ENCODE measurements at places on chromosomes 11 and 22. TPM values are rescaled to one million over a fixed set of nuclear protein-coding genes. Genes with fewer than 3 reads are reported as not detected.

OR51B4 gene
- total RNA-seq: not detected

DNA sequence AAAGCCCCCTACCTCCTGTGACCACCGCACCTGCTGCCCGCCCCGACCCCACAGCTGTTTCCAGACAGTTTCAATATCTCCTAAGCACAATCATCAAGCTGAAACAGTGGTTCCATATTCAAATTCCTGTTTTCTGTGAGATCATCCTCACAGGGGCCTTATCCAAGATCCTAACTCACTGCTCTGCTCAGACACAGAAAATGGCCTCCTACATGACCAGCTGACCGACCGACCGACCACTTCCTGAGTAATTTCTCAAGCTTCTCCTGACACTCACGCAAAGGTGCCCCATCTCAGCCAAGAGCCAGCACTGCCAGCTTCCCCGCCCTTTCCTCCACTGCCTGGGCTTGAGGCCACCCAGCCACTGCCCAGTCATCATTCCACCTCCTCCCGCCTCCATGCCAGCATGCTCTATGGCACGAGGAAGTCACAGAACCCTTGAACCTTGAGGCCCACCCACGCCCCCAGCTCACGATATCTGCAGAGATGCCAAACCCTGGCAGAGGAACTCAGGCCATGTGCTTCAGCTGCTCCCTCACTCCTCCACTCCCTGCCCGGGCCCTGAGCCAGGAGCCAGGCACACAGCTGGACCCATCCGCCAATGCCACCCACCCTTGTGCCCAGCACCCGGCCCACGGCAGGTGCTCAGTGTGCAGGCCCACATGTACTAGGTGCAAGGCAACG, 14.0 kb downstream of the KIAA0930 start:
- no peak for DNase-seq

TOB2 gene
- total RNA-seq: 54.1 TPM

DNA sequence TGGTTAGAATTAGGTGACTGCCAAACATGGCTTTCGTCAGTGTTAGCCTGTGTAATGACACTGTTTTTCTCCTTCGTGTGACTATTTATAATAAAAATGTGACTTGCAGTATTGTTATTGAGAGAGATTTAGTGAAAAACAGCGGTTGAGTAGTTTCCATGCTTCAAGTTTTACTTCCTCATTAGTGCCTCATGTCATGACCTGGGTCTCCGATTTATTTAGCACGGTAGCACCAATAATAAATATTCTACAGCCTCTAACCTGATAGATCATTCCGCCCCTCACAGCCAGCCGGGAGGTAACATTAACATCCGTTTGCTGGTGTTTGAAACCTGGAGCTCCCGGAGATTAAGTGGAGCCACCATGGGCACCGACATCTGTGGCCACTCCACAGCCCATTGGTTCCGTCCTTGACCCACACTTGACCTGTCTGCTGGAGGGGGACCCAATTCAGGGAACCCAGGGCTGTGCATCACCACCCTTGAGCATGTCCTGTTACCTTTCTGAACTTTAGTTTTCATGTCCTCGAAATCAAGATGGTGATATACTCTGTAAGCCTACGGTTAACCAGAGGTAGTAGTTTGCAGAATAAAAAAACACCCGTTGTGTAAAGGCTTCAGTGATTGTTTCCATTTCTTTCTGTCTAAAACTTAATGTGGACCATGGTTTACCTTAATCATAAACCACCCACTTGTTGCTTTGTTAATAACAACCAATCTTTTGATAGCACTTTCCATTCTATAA, 104.1 kb downstream of the ATXN10 start:
- DNase-seq: no peak

DNA sequence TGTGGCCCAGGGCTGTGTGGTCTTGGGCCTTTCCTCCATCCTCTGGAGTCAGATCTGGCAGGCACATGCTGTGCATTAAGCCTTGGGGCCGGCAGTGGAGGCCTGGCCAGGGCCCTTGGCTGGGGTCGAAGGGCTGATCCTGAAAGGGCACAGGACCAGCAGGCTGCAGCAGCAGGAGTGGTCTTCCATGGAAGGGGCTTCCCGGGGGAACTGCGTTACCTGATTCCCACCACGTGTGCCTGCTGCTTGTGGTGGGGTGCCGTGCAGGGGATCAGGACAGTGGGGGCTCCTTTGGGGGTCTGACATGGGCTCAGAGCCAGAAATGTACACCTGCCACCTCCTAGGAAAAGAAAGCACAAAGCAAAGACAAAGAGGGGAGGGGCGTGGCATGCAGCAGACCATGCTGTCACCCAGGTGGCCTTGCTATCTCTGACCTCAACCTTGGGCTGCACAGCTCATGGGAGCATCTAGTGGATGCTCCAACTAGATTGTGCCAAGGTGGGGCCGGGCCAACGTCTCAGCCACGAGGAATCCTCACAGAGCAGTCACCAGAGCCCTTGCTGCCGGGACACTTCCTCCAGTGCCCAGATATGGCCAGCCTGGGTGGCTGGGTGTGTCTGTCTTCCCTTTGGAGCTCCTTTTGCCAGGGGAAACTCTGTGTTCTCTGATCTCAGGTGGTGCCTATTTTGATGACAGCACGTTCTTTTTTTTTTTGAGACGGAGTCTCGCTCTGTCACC, 17.9 kb upstream of the YPEL1 start:
- no peak for DNase-seq

DNA sequence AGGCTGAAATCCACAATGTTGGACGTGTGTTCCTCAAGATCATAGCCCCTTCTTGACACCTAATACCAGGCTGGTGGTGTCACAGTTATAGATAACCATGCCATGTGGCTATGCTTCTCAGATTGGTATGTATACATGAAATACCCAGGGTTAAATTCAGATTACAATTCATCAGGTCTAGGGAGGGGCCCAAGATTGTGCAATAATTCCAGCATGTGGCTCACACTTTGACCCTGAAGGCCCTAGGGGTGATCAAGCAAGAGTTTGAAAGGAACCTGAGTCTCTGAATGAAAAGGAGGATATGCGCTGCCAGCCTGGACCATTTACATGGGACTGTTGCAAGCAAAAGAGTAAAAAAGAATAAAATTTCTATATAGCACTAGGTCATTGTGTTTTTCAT, 7.4 kb downstream of the OR4C6 start:
- no peak for DNase-seq

GRCh38 chr11:74037309-74037708, 28.4 kb upstream of the UCP3 start:
- DNase-seq: no peak

DNA sequence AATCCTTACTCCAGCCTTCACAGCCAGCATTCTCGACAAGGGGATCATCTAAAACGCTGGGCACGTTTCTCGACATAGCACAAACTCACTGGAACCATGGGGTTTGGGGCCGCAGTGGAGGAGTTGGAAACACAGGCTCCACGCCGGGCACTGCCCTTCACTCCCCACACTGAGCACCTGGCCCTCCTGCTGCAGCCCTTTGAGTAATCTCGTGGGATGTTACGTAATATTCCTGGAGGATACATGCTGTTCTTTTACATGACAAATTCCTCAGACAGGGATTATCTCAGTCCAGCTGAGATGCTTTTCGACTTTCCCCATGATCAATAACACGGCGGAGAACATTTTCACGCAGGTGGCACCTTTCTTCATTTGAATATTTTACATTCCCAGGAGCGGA, 408.0 kb downstream of the SHANK2 start:
- no peak for DNase-seq

GRCh38 chr11:106271086-106271485, 193.6 kb downstream of the AASDHPPT start:
- DNase-seq: no peak

DNA sequence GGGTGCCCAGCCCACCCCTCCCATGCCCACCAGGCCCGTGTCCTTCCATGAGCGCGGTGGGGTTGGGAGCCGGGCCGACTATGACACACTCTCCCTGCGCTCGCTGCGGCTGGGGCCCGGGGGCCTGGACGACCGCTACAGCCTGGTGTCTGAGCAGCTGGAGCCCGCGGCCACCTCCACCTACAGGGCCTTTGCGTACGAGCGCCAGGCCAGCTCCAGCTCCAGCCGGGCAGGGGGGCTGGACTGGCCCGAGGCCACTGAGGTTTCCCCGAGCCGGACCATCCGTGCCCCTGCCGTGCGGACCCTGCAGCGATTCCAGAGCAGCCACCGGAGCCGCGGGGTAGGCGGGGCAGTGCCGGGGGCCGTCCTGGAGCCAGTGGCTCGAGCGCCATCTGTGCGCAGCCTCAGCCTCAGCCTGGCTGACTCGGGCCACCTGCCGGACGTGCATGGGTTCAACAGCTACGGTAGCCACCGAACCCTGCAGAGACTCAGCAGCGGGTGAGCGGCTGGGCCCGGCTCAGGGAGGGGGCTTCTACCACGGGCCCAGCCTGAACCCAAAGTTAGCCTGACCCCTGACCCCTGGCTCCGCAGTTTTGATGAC, 3.0 kb downstream of the PKP3 start:
- no peak for DNase-seq

OR5F1 gene
- total RNA-seq: not detected

THY1 gene
- 286 TPM for total RNA-seq

All from H1 (cell line).